ENCODE measurements at places on chromosomes 2 and 18.

DNA sequence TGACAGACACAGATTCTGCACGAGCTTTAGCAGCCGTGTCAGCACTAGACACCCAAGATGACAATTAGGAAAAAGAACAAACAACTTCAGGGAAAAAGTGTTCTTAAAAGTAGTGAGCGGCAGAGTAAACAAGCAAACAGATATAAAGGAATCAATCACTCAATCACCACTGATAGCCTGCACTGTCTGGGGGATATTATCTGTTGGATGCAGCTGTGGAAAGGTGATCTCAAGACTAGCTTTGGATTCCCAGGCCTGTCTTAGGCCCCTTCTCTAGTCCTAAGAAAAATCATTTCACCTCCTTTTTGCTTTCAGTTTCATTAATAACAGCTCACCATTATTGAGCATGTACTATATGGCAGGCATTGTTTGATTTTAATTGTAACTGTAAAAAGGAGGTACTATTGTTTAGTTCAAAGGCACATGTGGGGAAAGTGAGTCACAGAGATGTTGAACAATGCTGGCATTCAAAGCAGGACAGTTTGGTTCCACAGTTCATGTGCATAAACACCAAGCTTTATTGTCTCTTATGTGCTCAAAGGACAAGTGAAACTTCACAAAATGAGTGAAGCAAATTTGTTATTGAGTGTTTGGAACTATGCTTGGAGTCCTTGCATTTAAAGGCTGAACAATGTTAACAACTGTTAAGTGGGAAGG lies 147.3 kb upstream of the TCF4 start:
- no peak for DNase-seq

DNA sequence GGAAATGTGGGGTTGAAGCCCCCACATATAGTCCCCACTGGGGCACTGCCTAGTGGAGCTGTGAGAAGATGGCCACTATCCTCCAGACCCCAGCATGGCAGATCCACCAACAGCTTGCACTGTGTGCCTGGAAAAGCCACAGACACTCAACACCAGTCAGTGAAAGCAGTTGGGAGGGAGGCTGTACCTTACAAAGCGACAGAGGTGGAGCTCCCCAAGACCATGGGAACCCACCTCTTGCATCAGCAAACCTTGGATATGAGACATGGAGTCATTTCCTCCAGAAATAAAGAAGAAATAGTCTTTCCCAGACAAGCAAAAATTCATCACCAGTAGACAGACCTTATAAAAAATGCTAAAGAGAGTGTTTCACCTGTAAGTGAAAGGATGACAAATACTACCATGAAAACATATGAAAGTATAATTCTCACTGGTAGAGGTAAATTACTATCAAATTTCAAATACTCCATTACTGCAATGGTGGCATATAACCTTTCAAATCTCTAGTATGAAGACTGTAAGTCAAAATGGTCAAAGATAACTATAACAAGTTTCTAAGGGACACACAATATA lies 152.6 kb upstream of the EPHA4 start:
- DNase-seq: no peak

GRCh38 chr2:86364894-86365293 lies 27.5 kb upstream of the REEP1 start:
- DNase-seq: no peak

DNA sequence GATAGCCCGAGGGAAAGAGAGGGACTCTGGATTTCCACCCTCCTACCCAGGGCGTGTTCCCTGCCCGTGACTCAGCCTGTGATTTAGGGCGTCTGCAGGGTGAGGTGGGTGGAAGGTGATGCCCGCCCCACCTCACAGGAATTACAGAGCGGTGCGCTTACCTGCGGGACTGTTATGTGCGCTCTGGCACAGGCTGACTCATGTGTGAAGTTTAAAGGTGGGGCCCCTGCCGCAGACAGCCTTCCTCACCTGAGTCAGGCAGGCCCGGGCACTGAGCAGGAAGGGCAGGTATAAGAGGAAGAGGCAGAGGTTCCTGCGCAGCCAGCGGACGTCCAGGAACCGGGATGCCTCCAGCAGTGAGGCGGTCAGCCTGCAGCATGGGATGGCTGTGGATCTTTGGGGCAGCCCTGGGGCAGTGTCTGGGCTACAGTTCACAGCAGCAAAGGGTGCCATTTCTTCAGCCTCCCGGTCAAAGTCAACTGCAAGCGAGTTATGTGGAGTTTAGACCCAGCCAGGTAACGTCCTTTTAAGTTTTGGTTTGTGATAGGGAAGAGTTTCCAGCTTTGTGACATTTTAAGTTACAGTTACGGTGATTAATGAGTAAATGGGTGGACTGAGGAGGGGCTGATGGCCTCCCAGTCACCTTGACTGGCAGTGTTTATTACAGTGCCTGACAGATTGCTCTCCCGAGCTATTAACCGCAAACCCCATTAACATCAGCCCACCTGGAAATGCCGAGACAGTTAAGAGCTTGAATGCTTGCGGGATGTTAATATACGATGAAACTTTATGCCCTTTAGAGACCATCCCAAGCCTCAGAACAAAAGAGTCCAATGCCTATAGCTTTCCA lies 141.6 kb upstream of the TTC39C start:
- DNase-seq: peak; percentile 3

GRCh38 chr2:239052798-239053665 lies 205.1 kb downstream of the TWIST2 start:
- DNase-seq: no peak

- no peak for DNase-seq
Observed at GRCh38 chr2:147679955-147680531, 164.8 kb upstream of the ACVR2A start.

- DNase-seq: no peak
Observed at GRCh38 chr2:101140978-101141655, 10.1 kb downstream of the TBC1D8 start.

DNA sequence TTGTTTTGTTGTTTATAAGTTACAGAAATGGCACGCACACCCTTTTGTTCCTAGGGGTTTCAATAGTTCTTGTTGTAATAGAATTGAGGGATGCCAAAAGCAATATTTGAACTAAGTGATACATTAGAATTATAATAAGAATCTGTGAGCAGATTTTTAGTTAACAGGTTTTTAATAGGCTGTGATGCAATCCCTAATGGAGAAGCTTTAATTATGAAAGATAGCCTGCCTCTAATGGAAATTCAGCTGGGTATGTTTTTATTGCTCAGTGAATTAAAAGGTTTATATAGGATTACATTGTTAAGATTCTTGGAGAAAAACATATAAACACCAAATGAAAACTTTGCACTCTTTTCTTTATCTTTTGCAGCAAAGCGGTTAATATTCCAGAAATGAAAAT lies 131.1 kb downstream of the PPP1R1C start:
- no peak for DNase-seq

- no peak for DNase-seq
Observed at GRCh38 chr18:48709371-48710062, 170.7 kb downstream of the CTIF start.

- DNase-seq: no peak
Observed at GRCh38 chr2:123912171-123912570, 112.9 kb upstream of the CNTNAP5 start.

DNA sequence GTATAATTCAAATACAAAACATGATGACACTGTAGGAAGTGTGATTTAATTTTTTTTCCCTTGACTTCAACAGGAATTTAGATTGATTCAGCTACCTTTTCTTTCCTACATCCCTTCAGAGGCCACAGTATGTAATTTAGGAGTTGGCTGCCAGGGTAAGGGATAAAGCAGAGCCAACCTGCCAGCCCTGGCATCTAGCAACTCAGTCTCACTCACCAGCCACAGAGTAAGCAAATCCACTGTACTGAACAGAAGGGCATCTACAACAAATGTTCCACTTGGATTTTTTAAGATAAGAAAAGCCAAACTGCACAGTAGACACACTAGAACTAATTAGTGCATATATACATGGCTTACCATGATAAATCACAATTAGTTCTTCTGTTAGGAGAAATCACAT lies 54.3 kb upstream of the PEX13 start:
- no peak for DNase-seq
